IPS DF 6.9 (cell line): ENCODE measurements at places on chromosomes 5 and 9.

DNA sequence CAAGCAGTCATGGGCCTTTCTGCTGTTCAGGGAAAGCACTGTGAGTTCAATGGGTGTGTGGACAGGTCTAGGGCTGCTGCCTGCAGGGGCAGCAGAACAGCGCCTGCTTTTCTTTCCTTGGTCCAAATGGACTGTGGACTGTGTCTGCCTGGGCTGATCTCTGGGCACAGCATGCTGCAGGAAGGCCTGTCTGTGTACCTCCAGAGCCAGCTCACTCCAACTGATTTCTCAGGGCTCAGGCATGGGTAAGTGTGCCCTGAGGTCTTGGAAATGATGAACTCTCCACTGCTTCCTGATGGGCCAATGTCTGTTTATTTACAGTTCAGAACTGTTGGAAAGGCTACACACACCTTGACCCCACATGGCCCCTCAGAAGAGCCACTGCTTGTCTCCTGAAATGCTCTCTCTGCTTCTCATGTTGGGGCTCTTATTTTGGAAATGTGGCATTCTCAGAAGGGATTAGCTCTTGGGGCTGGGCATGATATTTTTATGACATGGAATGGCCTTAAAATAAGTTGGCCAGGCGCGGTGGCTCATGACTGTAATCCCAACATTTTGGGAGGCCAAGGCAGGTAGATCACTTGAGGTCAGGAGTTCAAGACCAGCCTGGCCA lies 27.0 kb downstream of the SLC22A4 start:
- H3K27me3 ChIP-seq: no peaks in the 10 kb centered on the region
- DNase-seq: no peak
- H3K36me3 ChIP-seq: no peaks in the 10 kb centered on the region
- H3K27ac ChIP-seq: no peak overlapping the region
- peaks cover 5% of the 10 kb centered on the region; the same call in 1 of the 2 replicates for H3K4me1 ChIP-seq

DNA sequence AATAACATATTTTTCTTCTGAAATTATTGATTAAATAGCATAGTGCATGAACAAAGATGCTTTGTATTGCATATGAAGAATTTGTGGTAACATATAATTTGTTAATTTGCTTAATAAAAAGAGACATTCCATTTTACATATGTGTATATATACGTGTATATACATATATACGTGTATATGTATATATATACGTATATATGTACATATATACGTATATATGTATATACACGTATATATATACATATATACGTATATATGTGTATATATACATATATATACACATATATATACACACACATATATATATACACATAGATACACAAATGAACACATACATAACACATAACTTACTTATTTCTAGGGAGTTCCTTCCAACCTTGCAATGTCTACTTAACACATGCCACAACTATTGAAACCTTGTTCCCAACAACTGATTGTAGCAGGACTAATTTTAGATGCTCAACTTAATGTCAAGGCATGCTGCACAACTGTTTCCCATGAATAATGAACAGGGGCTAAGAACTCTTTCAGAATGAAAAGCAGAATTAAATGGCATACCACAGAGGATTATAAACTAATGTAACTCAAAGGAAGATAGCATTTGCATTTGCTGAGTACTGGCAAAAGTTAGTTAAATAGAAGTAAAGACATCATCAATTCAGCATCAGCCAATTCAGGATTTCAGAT lies 17.4 kb downstream of the KIF24 start:
- no peak overlapping the region for H3K4me3 ChIP-seq
- H3K4me1 ChIP-seq: no peaks in the 10 kb centered on the region
- no peaks in the 10 kb centered on the region for H3K36me3 ChIP-seq
- no peak for DNase-seq

DNA sequence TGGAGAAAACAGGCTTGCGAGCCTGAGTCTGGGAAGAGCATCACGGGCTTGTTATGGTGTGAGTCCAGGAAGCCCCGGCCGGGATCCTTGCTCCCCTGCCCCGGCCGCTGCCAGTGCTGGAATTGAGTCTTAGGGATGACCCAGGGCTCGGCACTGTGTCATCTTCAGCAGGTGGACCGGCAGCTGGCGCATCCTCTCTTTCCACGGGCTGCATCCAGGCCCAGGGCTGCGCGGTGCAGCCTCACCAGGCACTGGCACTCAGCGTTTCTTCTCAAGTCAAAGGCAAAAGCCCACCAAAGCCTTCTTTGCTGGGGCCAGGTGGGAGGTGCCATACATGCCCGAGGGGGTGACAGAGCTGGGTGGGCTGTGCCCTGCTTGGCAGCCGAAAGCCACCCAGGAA lies 46.6 kb downstream of the COL5A1 start:
- no peak overlapping the region for H3K27ac ChIP-seq
- H3K36me3 ChIP-seq: no peaks in the 10 kb centered on the region; the same call in 1 of the 2 replicates
- no peak for DNase-seq
- H3K4me3 ChIP-seq: no peak overlapping the region
- no peaks in the 10 kb centered on the region for H3K27me3 ChIP-seq

DNA sequence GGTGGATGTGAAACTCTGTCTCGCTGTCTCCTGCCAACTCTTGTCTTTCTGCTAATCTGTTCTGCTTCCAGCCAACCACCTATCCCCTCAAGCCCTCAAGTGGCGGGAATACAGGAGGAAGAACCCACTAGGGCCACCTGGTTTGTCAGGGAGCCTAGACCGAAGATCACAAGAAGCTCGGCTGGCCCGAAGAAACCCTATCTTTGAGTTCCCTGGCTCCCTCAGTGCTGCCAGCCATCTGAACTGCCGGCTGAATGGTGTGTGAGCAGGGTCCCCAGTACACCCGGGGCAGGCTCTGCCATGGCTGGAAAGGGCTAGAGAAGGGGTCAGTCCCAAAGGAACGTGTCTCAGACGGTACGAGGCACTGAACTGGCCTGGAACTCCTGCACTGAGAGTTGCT lies 49.2 kb upstream of the TESK1 start:
- H3K4me1 ChIP-seq: no peaks in the 10 kb centered on the region
- H3K27me3 ChIP-seq: no peaks in the 10 kb centered on the region
- H3K4me3 ChIP-seq: no peak overlapping the region
- no peak for DNase-seq

DNA sequence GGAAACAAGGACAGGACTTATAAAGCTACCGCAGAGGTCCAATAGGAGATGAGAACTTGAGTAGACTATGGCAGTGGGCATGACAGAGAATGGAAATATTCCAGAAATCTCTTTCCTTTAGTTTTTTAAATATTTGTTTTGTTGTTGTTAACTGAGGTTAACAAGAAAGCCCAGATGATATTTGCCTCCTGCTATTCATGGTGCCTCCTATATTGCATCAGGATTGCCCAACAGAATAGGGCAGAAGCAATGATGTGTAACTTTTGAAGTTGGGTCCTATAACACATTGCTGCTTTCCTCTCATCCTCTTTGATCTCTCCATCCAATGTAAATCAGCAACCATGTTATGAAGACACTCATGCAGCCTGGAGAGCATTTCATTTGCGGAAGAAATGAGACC lies 42.8 kb downstream of the PDE4D start:
- no peaks in the 10 kb centered on the region for H3K27me3 ChIP-seq
- no peak for DNase-seq

DNA sequence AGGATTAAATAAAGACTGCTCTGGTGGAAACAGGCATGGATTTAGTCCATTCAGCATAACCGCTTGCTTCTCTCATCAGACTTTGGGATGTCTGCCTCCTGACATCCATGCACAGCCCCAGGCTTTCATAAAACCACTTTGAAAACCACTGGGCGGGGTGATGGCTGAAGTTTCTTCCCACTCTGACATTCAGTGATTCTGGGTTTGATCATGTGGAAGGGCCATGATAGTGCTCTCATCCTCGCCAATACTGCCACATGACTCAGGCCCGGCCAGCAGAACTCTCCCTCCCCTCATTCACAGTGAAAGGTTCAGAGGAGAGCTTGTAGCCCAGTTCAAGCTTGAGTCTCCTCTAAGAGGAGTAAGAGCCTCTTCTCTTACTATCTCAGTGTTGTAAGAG lies 29.6 kb upstream of the GLRA1 start:
- H3K27ac ChIP-seq: no peak overlapping the region
- H3K4me3 ChIP-seq: no peak overlapping the region
- no peaks in the 10 kb centered on the region for H3K36me3 ChIP-seq
- DNase-seq: no peak
- no peaks in the 10 kb centered on the region for H3K27me3 ChIP-seq

GRCh38 chr5:156036640-156037039 lies 290.3 kb upstream of the SGCD start:
- H3K4me3 ChIP-seq: no peak overlapping the region
- H3K27ac ChIP-seq: no peak overlapping the region
- H3K36me3 ChIP-seq: no peaks in the 10 kb centered on the region
- DNase-seq: no peak

DNA sequence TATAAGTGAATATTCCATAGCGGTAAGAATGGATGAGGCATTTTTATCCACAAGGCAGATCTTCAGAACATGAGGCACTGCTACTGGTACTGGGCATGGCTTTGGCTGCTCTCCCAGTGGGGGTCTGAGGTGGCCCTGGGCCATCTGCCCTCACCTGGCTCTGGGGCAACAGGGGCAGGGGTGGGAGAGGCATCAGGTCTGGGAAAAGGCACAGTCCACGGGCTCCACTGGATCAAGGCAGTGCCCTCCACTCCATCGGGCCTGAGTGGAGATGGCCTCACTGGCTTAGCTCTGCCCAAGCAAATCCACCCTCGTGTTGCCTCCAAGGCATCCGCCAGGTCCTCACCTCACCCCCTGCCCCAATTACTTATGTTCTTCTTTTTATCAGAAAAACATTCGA lies 10.9 kb upstream of the NKD2 start:
- no peak overlapping the region for H3K27ac ChIP-seq
- H3K4me1 ChIP-seq: peaks cover 2% of the 10 kb centered on the region; the same call in 1 of the 2 replicates
- no peaks in the 10 kb centered on the region for H3K36me3 ChIP-seq
- no peak overlapping the region for H3K4me3 ChIP-seq
- H3K27me3 ChIP-seq: no peaks in the 10 kb centered on the region

DNA sequence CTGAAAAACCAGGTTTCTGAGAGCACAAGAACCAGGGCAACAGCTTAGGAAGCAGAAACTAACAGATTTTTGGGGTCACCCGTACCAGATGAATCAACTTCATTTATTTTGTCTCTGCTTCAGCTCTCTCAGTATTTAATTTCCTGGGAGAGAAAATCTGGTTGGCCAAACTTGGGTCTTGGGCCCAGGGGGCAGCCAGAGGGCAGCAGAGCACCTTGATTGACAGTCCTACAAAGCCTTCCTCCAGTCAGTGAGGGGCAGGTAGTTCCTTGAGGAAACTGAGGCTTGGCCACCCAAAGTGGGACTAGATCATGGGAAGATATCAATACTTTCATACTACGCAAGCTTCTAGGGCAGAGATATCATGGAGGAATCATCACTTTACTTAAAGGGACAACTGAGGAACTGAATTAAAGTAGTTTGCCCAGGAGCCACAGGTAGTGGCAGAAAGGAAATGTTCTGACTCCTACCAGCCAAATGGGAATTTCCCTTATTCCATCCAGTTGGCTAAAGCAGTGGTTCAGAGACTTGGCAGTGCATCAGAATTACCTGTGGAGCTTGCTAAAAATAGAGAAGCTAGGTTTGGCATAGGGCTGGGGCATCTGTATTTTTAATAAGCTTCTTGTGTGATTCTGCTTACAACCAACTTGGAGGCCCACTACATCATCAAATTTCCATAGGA lies 21.5 kb upstream of the ARHGAP26 start:
- no peaks in the 10 kb centered on the region for H3K4me1 ChIP-seq
- H3K36me3 ChIP-seq: no peaks in the 10 kb centered on the region
